ENCODE measurements at places on chromosomes 1 and 21. TPM values are rescaled to one million over a fixed set of nuclear protein-coding genes. Genes with fewer than 3 reads are reported as not detected.

GRCh38 chr1:36775716-36776115 is 258.6 kb downstream of the GRIK3 start:
- H3K4me1 ChIP-seq: no peaks in the 10 kb centered on the region
- no peak overlapping the region for H3K4me3 ChIP-seq
- H3K27me3 ChIP-seq: peaks cover 4% of the 10 kb centered on the region

DNA sequence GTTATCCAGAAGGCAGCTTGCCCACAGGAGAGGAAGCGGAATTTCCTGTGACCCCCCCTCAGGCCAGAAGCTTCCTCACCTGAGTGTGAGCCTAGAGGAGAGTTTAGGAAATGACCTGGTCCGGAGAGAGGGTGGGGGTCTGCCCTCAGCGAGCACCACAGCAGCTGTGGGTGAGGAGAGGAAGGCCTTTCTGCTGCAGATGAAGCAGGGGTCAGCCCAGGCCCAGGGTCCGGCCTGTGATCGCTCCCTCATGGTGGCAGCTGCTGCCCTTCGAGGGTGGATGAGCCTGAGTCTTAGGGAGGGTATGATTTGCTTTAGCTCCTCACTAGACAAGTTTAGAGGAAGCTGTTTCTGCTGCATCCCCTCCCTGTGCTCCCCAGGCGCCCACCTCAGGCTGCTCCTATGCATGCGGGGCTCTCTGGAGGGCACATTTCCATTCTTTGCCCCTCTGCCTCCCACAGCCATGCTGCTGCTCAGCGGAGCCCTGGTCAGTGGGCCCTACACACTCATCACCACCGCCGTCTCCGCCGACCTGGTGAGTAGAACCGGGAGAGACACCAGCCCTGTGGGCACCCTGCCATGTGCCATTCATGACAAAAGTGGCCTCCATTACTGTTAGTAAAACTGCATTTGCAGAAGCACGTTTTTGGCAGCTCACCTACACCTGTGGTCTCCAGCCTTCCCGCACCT is 53.0 kb downstream of the SLC37A1 start:
- H3K36me3 ChIP-seq: no peaks in the 10 kb centered on the region
- no peak for DNase-seq
- H3K4me3 ChIP-seq: no peak overlapping the region

Gene PLA2G2D
- not detected for total RNA-seq

GRCh38 chr1:222275001-222275728 is 272.7 kb downstream of the HHIPL2 start:
- H3K36me3 ChIP-seq: no peaks in the 10 kb centered on the region
- no peak overlapping the region for H3K4me3 ChIP-seq

DNA sequence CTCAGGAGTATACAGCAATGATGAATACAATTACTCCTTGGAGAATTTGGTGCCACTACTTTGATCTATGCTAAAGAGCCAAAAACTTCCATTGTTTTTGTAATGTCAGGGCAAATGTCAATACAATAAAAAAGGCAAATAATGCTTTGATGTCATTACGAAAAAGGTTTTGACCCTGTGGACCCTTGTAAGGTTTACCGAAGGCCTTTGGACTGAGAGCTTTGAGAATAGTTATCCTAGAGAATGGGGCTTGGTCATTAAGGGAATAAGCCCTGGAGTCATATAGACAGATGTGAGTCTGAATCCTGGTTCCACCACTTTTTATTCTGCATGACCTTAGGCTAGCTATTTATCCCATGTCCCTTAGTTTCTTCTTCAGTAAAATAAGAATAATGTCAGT is 27.5 kb downstream of the CEP170 start:
- no peak for DNase-seq
- no peak overlapping the region for H3K27ac ChIP-seq

Gene SMYD3
- total RNA-seq: 4.6 TPM

- no peaks in the 10 kb centered on the region for H3K27me3 ChIP-seq
- no peak for DNase-seq
- H3K27ac ChIP-seq: no peak overlapping the region
- H3K4me3 ChIP-seq: no peak overlapping the region
- no peaks in the 10 kb centered on the region for H3K4me1 ChIP-seq
- H3K36me3 ChIP-seq: peaks cover 8% of the 10 kb centered on the region
These were observed 95.9 kb downstream of the PHTF1 start for GRCh38 chr1:113663165-113663951.

Gene CDK11B
- 10.9 TPM for total RNA-seq

DNA sequence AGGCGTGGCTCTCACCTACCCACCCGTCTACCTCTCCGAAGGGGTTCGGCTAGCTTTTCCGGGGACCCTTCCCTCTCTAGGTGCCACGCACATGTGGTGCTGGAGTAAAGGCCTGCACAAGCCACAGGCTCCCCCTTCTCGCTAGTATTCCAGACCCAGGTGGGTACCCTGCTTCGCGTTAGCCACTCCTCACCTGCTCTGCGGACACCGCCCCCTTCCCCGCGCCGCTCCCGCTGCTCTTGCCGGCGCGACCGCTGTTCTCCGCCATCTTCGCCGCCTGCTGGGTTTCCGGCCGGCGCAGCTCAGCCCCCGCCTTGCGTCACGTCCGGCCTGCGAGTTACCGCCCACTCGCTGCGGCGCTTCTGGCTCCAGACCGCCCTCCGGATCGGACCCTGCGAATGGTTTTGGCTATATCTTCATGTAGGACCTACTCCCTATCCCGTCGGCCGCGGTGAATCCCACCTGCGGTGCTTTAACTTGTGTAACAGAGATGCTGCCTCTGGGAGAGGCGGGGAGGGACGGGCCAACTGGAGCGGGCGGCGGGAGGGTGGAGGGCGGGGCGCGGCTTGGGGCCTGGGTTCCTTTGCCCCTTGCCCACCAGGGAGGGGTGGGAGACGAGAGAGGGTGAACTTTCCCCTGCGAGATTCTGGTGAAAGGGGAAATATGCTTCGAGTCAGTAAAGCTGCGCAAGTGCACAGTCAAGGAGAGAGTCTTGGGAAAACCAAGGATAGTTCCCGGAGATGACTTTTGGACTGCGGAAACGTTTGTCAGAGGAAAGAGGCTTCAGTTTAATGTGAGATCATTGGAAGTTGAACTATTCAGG is at the start of the genes NIT1 and PFDN2:
TSS of gene NIT1 (plus strand) at position 347 of the 823 bp plus-strand sequence. CDS start at position 419, 72 bp downstream.
TSS of gene PFDN2 (minus strand) at position 279 of the 823 bp plus-strand sequence. CDS start at position 268, 11 bp downstream.
- H3K36me3 ChIP-seq: peaks cover 23% of the 10 kb centered on the region
- peaks cover 39% of the 10 kb centered on the region for H3K4me1 ChIP-seq
- H3K4me3 ChIP-seq: peak within 1 kb of the TSS; percentile 83
- H3K27me3 ChIP-seq: no peaks in the 10 kb centered on the region
- peak within 1 kb of the TSS; percentile 95 for H3K27ac ChIP-seq

DNA sequence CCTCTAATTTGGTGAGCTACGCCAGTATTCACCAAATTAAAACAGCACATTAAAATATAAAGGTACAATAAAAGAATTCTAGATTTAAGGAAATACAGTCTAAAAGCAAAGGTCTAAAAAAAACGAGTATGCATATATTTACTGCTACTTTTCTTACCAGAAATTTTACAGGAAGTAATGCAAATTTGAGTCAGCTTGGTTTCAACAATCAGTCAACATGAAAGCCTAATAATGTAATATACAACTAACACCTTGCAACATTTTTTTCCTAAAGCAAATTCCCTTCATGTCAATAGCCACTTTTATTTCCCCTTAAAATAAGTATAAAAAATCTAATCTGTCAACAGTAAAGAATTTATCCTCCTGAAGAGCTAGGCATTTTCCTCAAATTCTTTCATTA is 11.9 kb downstream of the PTP4A2 start:
- DNase-seq: no peak
- H3K4me3 ChIP-seq: no peak overlapping the region
- peak overlapping the region; percentile 91 for H3K27ac ChIP-seq
- no peaks in the 10 kb centered on the region for H3K27me3 ChIP-seq
- peaks cover 94% of the 10 kb centered on the region for H3K4me1 ChIP-seq

Gene NPHS2
- total RNA-seq: not detected
